CD8-positive, alpha-beta T cell (primary cell): ENCODE measurements at places on chromosomes 2 and 18.
A peak's percentile ranks its signal among the peaks of the same experiment; 100 is the strongest.

DNA sequence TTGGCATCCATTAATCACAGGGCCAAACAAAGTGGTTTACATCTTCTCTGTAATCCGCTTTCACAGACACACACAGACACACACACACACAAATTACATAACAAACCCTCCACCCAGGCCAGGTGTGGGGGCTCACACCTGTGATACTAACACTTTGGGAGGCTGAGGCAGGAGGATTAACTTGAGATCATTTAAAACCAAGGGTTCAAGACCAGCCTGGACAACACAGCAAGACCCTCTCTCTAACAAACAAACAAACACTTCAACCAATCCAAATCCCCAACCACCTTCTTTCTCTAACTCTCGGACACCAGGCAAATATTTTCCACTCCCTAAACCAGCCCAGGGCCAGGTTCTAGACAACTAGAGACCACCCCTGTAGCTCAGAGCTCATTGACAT is 79.5 kb upstream of the XPO1 start:
- DNase-seq = no peak

DNA sequence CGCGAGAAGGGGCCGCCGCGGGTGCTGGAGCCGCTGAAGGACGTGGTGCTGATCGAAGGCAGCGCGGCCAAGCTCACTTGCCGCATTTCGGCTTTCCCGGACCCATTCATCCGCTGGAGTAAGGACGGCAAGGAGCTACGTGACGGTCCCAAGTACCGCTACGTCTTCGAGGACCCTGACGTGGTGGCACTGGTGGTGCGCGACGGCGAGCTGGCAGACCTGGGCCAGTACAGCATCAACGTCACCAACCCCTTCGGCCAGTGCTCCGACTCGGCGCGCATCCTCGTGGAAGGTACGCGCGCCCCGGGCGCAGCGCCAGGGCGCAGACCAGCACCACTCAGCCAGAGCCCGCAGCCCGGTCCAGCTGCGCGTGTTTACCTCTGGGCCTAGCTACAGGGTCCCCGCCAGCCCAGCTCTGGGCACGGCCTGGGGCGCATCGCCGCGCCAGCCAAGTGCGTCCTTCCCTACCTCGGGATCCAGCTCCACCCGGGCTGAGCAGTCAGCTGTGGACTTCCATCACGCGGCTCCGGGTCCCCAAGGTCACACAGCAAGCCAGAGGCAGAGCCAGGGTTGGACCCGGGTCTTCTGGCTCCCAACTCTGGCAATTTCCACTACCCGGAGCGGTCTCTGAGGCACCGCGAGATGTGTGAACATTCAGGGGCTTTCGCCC is 1.7 kb upstream of the GMPPA start:
- DNase-seq = peak; percentile 33

DNA sequence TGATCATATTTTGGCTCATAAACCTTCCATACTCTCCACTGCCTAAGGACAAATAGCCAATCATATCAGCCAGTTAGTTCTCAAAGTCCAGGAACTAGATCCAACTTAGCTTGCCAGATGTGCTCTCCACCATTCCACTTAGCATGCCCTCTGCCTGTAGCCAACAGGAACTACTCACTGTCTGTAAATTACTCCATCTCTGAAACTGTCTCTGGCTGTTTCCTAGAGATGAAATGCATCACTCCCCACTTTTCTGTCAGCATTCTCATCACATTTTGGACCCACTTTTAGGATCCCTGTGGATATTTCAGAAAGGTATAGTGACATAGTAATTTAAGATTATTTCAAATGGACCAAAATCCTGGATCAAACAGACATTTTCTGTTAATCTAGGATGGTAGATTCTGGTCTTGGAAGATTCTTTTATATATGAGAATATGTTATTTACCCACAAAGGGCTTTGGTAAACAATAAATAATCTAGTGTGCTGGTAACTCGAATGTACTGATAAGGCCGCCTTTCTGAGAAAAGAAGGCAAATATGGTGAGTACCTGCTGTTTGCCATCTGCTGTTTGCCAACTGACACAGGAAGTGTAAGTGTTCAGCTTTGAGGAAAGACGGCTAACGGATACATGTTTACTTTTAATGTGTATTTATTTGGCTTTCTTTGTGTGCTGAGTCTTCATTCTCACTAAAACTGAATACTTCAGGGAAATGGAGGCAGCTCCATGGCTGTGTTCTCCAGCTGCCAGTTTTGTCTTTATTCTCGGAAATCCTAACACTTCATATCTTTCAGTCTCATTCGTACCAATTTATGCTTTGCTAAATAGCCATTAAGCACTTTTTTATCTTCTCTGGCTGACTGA is 79.5 kb downstream of the EVA1A start:
- DNase-seq = no peak

- DNase-seq = no peak
These were observed 35.9 kb upstream of the SLC14A1 start for GRCh38 chr18:45688113-45688512.
